GM04504 (cell line): ENCODE measurements at places on chromosomes 11 and 22.
A peak's percentile ranks its signal among the peaks of the same experiment; 100 is the strongest.

- no peak for DNase-seq
Observed at GRCh38 chr11:45733176-45733575, 67.8 kb upstream of the CHST1 start.

- DNase-seq, result no peak
Observed at GRCh38 chr11:68942751-68943271, 38.0 kb downstream of the MRGPRD start.

GRCh38 chr11:64529559-64530520, 61.2 kb upstream of the SLC22A12 start:
- no peak for DNase-seq

GRCh38 chr22:39279170-39279850, 34.5 kb upstream of the PDGFB start:
- DNase-seq, result no peak

DNA sequence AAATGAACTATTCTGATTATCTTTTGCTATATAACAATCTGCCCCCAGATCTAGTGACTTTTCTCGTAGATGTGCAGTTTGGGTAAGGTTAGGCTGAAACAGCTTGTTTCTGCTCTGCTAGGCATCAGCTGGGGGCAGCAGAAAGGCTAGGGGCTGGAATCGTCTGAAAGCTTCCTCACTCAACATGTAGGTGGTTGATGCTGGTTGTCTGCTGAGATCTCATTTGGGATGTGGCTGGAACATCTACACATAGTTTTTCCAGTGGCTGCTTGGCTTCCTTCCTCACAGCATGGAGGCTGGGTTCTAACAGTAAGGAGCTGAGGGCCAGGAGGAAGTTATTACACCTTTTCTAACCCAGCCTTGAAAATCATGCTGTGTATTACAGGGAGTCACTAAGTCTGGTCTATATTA, 30.2 kb downstream of the USP47 start:
- DNase-seq, result no peak

DNA sequence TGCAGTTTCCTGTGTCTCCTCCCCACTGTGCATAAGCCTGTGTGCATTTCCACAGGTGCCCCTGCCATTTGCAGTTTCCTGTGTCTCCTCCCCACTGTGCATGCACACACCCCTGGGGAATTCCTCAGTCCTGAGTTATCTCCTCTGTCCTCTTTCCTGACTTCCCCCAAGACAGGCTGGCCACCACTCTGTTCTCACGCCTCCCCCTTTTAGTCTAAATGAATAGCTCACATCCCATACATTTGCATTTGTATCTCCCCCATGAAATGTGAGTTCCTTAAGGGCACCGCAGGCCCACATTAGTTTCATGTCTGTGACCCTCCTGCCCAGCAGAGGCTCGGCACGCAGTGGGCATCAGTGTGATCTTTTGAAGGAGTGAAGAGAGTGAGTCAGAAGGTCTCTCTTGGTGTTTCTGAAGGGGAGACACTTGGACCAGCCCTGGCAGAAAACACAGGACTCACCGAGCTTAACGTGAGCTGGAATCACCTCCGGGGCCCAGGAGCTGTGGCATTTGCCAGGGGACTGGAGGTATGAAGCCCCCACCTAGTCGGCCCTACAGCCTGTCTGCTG, 6.2 kb downstream of the LRRC74B start:
- DNase-seq, result no peak

DNA sequence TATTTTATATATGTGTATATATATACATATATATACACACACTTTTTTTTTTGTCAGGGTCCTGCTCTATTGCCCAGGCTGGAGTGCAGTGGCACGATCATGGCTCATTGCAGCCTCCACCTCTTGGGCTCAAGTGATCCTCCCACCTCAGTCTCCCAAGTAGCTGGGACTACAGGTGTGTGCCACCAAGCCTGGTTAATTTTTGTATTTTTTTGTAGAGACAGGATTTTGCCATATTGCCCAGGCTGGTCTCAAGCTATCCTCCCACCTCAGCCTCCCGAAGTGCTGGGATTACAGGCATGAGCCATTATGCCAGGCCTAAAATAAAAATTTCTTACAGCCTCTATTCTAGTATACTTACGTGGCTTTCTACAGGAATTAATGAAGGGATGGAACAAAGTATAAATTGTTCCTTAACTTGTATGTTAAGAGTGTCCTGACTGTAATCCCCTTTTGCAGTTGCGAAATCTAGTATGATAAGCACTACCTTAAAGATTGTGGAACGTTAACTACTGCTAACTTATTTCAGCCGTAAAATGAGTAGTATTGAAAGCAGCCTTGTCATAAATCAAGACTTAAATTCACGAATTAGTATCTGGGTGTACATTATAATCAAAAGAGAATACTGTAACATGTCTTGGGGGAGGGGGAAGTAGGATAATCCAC, 2.1 kb downstream of the TRAF6 start:
- no peak for DNase-seq

DNA sequence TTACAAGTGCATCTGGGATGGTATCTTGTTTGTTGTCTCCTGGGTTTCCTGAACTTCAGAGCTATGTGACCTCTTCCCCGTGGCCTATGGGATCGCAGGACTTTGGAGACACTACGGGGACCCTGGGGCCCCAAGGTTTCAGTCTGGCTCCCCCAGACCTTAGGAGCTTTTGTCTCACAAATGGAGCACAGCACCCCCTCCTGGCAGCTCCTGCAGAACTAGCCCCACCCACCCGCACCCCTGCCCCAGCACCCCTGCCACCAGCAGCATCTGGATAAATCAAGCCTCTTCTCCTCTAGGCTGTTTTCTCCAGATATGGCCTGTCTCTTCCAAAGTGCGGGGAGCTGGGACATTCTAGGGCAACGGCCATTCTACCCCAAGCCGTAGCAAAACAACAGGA, 10.4 kb downstream of the RCOR2 start:
- DNase-seq, result no peak

GRCh38 chr22:18005201-18005926, 19.0 kb downstream of the MICAL3 start:
- DNase-seq, result no peak

DNA sequence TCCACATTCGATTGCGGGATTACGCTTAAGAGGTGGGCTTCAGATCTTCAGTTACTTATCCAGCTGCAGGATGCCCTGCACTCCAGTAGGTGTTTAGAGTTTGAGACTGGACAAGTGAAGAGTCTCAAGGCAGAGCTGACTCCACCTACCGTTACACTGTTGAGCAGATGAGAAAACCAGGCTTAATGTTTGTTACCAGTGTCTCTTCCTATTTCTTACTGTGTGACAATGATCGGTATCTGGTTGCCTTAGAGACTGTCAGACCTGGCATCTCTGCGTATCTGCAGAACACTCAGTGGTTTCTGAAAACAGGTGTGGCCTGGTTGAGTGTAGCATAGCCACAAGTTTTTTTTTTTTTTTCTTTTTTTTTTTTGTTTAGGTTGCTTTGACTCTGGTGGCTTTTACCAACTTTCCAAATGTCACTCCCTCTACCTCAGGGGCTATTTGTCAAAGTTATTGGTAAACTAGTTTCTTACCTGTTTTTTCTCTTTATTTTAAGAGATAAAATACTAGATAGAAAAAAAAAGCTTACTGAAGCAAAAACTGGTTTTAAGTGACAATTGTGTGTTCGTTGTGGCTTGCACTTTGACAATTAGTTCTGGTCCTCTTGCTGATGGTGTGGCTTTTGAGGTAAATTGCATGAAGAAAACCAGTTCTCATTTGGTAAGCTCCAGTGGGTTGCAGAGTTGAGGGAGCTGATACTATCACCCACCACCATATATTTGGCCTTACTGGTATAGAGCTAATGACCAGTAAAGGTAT, 284.8 kb downstream of the ETS1 start:
- no peak for DNase-seq

- DNase-seq, result peak; percentile 39
Observed at GRCh38 chr11:75103380-75104026, 6.8 kb upstream of the OR2AT4 start.

DNA sequence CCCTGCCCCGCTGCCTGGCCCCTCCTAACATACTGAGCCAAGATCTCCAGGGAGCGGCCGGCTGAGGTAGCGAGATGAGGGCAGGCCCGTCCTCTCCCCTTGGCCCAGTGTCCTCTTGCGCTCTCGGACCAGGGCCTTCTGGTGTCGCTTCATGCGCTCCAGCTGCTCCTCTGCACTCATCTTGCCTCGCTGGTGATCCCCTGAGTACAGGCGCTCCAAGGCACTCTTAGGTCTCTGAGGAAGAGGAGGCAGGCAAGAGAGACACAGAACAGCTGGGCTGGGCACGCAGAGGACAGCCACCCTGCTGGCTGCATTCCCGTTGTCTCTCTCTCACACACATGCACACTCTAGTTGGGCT, 50.6 kb downstream of the C11orf58 start:
- DNase-seq, result no peak

DNA sequence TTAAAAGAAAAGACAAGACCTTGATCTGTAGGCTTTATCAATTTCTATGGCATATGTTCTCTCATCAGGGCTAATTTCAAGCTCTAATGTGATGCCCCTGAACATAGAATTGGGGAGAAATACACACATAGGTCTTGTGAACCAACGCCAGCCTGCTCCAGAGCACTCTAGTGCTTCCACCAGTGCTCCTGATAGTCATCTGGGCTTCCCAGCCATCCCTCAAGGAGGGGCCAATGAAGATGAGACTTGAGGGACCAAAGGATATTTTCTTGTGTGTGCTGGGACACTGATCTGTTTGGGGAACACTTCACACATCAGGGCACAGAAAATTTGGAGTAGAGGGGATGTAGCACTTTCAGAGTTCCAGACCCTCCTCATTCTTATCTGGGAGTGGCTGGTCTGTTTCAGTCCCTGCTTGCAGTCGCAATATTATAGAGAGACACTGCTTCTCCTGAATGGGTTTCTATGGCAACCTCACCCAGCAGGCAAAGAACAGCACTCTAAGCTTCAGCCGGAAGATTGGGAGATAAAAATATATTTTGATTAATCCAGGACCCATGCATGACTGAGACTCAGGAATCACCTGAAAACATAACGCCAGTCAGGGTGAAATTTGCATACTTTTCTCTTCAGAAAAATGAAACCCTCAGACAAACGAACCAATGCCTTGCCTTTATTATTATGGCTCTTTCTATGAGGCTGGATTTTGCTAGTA, 28.4 kb upstream of the SCN3B start:
- no peak for DNase-seq

DNA sequence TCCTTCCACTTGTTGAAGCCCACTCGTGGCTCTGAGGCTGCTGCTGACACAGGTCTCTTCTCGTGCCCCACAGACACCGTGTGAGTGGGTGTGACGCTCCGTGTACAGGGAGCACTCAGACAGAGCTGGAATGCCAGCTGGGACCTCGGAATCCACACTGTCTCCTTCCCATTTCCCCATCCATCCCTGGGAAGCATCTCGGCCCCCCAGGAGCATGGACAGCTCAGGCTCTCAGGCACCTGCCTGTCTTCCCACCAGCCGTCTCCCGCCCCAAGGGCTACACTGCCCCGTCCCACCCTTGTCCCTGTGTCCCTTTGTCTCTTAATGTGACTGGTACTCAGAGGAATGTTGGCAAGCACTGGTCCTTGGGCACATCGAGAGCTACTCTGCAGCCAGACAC, 63.8 kb downstream of the ARHGAP8 start:
- no peak for DNase-seq

- DNase-seq, result no peak
Observed at GRCh38 chr22:40534379-40535188, 101.9 kb downstream of the MRTFA start.

- DNase-seq, result no peak
Observed at GRCh38 chr22:42719656-42720262, 911 bp downstream of the A4GALT start.

- peak; percentile 7 for DNase-seq
Observed at GRCh38 chr11:112555491-112556364, 295.1 kb upstream of the PLET1 start.

DNA sequence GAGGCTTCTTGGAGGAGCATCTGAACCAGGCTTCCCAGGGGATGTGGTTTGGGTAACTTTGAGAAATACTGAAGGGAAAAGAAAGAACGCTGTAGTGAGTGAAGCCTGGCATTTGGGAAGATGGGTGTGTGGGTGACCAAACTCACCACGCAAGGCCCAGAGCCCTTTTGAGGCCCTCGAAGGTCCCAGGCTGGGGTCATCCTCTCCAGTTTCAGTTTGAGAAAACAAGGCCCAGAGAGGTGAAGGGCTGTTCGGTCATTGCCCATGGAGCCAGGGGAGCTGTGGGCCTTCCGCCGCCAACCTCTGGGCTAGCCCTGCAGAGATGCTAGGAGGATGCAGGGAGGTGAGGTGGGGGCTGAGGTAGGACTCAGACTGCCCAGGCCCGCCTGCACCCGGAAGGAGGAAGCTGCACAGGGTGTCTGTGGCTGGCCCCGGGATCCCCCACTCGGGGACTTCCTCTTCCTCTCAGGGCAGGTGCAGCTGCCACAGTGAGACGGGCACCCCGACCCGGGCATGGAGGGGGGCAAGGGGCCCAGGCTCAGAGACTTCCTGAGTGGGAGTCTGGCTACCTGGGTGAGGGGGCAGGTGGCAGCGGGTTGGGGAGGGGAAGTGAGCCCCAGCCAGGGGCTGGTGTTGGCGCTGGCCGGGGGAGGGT, at the start of gene CCDC88B:
CCDC88B (plus strand) TSS at position 451 of the 655 bp plus-strand sequence; CDS start at position 514, 63 bp downstream.
- DNase-seq, result no peak

GRCh38 chr11:95182397-95182796, 48.6 kb downstream of the SESN3 start:
- no peak for DNase-seq

DNA sequence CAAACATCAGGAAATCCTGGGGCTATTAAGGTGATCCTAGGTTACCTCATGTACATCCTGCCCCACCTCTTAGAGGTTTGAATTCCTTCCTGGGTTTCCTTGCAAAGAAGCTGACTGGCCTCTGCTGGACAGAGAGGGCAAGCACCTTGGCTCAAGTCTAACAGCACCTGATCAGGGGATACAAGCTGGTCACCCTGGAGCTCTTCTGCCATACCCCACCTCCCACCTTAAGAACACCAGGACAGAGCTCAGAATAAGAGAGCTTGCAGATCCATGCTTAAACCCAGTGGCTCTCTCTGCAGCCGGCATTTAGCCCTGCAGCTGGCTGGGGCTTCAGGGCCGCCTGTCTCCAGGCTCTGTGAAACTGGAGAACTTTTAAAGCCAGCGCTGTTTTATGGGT, 386.6 kb upstream of the NARS2 start:
- no peak for DNase-seq

- DNase-seq, result no peak
Observed at GRCh38 chr11:114031246-114031966, 28.1 kb upstream of the ZBTB16 start.

- peak; percentile 60 for DNase-seq
Observed at GRCh38 chr11:105034813-105035620, at the start of gene CASP1. TSS of gene CASP1 (minus strand) at chr11:105035144. CDS start at chr11:105035113, 31 bp downstream.

DNA sequence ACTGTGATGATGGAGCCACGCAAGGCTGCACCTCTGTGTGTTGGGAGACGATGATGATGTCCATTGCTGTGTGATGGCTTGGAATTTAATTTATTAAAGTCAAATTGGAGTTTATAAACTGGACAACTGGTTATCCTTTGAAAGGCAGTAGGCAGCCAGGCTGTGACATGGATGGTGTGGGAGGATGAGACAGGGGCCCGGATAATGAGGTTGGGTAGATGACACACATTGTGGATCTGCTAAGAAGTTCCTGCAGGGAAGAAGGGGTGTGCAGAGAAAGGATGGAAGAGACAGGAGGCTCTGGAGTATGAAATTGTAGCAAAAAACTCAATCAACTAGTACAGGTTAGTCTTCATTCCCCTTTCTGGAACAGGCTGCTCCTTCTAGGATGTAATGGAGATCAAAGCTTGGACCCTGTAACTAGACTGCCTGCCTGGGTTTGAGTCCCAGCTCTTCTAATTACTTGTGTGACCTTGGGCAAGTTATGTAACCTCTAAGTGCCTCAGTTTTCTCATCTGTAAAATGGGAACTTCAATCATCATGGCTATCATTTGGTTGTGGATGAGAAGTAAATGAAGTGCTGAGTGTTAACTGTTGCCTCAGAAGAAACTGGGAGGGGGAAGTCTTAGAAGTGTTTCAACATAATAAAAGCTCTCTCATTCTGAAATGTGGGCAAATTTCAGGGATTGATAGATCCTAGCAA, 4.2 kb upstream of the HINFP start:
- no peak for DNase-seq
